ENCODE measurements at places on chromosomes 1 and 21. TPM values are rescaled to one million over a fixed set of nuclear protein-coding genes. Genes with fewer than 3 reads are reported as not detected.

GRCh38 chr1:74933500-74933899 lies 200.5 kb downstream of the TYW3 start:
- no peak for DNase-seq

- DNase-seq: no peak
Measured at GRCh38 chr1:203124546-203125317, 2.8 kb upstream of the ADORA1 start.

DNA sequence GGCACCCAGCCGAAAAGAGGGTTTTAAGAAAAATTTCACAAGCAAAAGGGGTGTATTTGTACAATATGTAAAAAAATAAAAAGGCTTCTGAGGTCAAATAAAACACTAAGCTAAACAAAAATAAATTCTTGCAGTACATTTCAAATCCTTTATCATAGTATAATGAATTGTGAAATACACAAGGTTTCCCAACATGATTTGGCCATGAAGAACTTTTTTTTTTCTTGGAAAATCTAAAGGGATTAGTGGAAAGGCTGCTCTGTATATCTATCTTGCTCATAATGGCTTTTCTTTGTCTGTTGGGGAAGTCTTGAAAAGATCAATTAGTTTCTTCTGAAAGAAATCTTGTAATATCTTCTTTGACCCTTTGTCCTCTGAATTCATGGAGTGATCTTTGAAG lies 593.4 kb downstream of the PLPP3 start:
- DNase-seq: no peak

Gene SLC44A3
- polyA plus RNA-seq: 58.6 TPM

Gene LY9
- polyA plus RNA-seq: 0.08 TPM

Gene FNDC10
- polyA plus RNA-seq: 3.2 TPM

Gene OPTC
- polyA plus RNA-seq: not detected

Data from renal cortex interstitium (tissue), 15 donors.